C1 segment of cervical spinal cord (tissue), 14 donors: ENCODE measurements at places on chromosomes 2 and 18.

DNA sequence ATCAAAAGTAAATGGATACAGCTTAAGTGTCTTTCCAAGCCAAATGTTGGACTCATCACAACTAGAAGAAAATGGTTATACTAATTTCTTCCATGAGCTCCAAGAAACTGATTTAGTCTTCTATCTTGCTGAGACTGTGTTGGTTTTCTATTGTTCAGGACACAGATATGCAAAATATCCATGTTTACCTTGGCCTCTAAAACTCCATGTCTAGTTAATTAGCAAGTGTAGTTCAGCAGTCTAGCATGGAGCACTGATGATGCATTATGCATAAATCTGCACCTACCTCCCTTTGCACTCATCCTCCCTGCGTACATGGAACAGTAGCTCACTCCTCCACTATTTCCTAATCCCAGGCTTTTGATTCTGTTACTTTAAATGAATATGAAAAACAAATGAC is 731.4 kb upstream of the CHAC2 start:
- DNase-seq: no peak

GRCh38 chr18:70363861-70364260 is 75.0 kb downstream of the SOCS6 start:
- no peak for DNase-seq

DNA sequence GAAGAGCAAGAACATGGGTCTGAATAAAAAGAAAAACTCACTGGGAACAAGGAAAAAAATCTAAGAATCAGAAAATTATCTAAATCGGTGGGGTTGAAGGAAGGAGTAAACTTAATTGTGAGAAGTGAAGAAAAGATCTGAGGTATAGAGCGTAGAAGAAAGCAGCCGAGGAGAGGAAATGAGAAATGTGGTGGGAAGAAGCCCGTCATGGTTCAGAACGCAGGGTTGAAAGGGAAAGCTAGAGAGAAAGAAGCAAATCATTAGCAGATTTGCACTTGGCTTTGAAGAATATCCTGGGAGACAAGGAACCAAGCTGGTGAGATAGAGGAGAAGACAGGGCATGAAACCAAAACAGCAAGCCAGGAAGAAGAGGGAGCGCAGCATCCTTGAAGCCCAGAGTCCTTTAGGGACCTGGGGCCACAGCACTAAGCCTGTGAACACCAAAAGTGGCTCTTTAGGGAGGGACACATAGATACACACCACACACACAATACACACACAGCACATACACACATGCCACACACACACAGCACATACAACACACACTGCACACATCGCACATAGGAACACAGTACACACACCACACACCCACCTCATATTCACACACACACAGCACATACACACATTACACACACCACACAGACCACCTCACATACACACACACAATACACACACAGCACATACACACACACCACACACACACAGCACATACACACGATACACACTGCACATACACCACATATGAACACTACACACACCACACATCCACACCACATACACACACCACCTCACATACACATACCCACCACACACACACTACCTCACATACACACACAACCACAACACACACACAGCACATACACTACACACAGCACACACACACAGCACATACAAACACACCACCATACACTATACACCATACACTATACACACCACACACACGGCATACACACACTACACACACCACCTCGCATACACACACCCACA is 274.6 kb downstream of the ETAA1 start:
- no peak for DNase-seq

DNA sequence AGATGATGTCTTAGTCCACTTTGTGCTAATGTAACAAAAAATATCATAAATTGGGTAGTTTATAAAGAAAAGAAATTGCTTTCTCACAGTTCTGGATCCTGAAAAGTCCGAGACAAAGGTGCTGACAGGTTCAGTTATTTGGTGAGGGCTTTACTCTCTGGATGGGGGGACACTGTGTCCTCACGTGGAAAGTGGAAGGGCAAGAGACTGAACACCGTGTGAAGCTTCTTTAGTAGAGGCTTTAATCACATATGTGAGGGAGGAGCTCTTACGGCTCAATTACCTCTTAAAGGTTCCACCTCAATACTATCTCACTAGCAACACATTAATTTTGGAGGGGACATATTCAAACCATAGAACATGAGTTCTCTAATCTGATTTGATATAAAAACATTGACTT is 204.3 kb downstream of the FSIP2 start:
- DNase-seq: no peak

GRCh38 chr2:69998761-69999160 is 37.3 kb upstream of the ASPRV1 start:
- DNase-seq: no peak

GRCh38 chr2:162125138-162125537 is 26.9 kb downstream of the GCG start:
- DNase-seq: no peak

GRCh38 chr2:85921659-85922058 is 32.9 kb upstream of the ST3GAL5 start:
- DNase-seq: no peak

- DNase-seq: no peak
Observed at GRCh38 chr2:100786297-100786658, 33.7 kb upstream of the NPAS2 start.

DNA sequence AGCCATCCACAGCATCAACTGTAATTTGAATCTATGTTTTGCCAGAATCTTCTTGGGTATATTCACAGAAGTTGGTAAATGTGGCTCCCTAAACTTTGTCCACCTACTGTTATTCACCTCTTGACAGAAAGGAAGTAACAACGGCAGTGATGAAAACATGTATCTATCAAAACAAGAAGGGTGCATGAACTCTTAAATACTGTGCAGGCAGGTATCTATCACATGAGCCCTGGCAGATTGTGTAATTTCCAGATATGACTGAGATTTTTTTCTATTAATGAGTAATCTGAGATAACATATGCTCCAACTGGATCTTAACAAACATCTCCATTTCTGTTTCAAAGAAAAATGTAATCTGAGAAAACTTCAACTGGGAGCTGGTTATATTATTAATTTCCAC is 36.6 kb downstream of the SFT2D3 start:
- DNase-seq: no peak

- DNase-seq: no peak
Observed at GRCh38 chr2:58957188-58957840, 716.2 kb upstream of the FANCL start.

DNA sequence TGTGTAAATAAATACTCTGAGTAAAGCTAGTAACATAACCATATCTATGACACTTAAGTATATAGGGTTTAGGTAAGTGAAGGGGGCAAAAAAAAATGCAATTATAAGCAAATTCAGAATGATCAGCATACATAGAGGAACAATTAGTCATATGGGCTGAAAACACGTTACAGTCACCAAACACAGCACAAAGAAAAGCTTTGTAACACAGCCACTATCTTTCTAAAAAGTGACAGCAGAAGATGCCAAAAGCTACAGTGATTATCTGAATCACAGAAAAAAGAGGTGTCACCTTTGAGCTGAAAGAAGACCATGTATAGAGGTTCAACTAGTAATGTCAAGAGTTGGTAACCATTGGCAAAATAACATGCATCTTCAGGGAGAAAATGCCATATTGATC is 115.5 kb downstream of the ERBB4 start:
- DNase-seq: no peak

DNA sequence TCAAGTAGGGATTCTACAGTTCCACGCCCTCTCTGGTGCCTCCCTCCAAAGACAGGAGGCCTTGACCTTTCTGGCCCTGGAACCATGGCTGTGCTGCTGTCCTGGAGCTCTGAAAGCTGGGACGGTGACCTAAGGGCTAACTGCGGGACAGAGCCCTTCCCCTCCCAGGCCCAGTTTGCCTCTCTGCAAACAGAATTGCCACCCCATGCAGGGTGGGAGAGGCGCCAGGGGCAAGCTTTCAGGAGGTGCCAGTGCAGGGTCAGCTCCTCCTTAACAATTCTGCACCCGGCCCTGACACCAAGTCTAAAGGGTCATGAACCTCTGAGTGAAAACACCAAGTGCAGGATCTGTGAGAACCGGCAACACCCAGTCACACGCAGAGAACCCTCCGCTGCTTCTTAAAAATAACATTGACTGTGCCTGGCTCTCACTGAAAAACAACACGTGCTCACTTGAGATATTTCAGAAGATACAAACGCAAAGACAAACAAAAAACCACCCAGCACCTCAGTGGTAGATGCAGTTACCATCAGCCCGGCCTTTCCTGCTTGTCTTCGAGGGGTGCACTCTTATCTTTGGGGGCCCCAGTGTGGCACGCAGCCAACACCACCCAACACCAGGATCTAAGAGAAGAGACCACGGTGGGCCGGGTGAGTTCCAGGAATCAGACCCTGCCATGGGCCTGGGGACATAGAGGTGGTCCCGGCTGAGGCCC is 1.1 kb upstream of the SNED1 start:
- DNase-seq: no peak

GRCh38 chr18:2442006-2442405 is 129.3 kb downstream of the METTL4 start:
- DNase-seq: no peak

DNA sequence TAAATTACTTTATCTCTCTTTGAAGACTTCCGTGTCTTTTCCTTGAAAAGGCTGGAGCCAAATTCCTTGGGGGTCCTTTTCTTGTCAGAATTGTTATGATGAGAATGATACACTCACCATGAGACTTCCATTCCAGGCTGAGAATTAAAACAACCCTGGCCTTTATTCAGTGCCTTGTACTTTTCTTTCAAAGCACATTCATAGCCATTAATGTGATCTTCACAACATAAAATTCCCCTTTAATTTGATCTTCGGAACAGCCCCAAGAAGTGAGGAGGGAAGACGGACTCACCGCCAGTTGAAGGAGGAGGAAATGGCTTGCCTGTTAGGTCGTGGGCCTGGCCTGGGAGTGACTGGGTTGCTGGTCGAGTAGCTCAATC is 127.3 kb downstream of the DDX1 start:
- no peak for DNase-seq

GRCh38 chr2:224883700-224884099 is 158.6 kb downstream of the DOCK10 start:
- no peak for DNase-seq

GRCh38 chr2:179239195-179239594 is 25.4 kb downstream of the SESTD1 start:
- DNase-seq: no peak

GRCh38 chr2:2926858-2927175 is 450.8 kb downstream of the EIPR1 start:
- DNase-seq: no peak

DNA sequence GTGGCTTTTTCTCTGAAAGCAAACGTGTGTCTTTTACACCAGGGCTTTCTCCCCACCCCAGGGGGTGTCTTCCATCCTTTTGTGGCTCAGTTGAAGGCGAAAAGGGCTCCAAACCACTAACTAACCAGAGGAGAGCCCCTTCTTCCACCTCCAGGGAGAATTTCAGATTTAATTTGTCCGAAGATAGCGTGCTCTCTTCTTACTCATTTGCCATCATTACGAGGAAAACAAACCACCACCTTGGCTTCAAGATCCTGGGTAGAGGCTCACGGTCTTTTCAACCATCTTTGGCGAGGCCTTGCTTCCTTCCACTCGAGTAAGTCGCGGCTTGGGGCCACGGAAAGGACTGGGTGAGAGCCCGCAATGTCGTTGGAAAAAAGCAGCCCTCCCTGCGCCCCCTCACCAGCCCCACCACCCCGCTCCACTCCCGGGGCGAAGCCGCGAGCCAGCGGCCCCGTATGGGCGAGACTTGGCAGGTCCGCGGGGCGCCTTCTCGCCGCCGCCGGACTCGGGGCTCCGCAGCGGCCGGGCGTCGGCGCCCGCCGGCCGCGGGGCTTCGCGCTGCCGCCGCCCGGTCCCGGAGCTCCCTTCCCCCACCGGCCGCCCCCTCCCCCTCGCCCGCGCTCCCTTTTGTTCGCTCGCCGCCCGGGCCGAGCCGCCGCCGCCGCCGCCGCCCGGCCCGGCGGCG is 1.7 kb upstream of the ZNF532 start:
- DNase-seq: no peak

DNA sequence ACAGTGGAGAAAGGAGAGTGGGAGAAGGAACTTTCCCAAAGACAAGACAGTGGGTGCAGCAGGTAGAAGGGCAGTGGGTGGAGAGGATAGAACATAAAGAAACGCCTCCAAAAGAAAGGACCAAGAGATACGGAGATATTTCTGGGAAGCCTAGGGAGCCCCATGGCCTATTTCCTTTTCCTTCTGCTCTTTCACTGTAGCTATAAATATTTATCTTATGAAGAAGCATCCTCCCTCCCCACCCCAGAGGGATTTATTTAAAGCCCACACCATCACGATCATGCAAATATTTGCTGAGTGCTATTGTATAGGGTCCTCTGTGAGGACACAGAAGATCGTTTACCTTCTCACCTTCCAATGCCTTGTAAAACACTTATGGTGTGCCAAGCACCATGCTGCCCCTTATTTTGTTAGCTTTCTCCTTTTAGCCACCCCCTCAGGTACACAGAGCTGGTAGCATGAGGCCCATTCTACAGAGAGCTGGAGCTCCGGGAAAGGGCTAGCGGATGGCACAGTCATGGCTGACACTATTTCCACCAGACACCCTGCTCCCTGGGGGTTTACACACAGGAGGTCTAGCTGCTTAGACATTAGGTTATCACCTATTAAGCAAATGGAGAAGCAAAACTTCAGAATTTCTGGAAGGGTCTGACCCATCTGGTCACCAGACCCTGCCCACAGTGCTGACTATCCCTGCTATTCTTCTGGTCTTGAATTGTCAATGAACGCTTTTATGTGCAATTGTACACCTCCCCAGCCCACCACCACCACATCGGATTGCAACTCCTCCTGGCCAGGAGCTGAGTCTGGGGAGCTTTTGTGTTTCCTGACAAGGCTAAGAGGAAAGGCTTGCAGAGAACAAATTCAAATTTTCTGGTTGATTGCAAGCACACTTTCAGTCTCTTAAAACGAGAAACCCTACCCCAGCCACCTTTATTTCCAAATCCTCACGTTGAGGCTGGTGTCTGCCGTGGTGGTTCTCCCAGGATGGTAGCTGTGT is 91.8 kb upstream of the KLF7 start:
- DNase-seq: no peak

GRCh38 chr2:26300234-26300925 is 45.6 kb upstream of the SELENOI start:
- no peak for DNase-seq

GRCh38 chr2:38808677-38809076 is 30.7 kb downstream of the GEMIN6 start:
- no peak for DNase-seq

DNA sequence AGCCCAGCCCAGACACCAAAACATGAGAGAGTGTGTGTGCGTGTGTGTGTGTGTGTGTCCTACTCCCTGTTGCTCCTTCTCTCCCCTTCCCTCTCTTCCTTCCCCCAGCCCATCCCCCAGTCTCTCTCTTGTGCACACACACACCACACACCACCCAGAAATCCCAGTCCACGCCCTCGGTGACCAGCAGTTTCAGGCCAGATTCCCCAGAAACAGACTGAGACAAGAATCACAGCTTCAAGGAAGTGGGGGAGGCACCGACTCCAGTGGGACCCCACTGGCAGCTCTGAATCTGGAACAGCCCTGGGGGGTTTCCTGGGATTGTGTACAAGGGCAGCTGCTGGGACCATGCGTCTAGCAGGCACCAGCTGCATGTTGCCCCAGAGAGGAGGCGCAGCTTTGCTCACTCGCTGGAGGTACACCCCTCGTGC is 113.5 kb downstream of the NDUFA10 start:
- DNase-seq: no peak
